ENCODE measurements at places on chromosomes 7 and 10.

- DNase-seq: no peak
These were observed 337.6 kb downstream of the FRMD4A start for GRCh38 chr10:13993169-13993568.

DNA sequence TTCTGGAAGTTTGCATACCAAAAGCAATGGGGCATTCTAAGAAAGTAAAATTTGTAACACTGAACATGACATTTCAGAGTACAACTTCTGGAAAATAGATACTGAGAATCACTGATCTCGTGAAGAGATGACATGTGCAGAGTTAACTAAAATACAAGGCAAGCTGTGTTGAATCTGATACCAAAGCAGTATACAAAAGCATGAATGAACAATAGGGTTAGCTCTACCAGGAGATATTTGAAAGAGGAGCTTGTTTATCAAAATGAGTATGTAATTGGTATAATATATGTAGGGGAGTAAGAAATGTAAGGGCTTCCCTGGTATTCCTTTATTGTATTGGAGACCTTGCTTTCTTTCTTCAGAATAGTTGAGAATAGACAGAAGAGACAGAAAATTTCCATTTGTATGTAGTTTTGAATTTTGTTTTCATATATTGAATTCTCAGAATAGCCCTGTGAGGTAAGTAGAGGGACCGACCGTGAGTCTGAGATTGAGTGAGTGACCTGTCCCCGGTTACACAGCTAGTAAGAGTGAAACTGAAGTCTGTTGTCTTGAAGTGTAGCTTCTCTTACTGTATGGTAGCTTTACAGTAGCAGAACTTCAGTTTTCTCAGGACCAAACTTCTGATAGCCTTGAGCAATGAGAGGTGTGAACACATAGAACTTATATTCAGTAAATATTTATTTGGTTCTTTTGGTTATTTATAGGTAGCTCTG, 5.0 kb downstream of the HBP1 start:
- no peak for DNase-seq

DNA sequence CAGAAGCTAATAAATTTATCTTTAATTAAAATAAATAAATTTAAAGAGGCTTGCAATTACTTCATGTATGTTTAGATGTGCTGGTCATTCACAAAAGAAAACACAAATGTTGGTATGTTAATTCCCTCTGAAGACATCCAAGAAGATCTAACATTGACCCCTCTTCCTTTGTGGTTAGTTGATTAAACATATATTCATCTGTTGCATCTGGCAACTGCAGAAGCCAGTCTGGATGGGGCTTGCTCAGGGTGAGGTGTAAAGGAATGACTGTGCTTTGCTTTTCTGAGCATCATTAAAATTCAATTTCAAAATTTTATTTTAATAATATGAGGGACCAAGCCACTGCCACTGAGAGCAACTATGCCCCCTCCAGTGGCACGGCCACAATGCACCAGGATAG, 36.4 kb upstream of the FERD3L start:
- DNase-seq: no peak

- DNase-seq: no peak
These were observed 117.4 kb downstream of the MTPAP start for GRCh38 chr10:30231709-30232108.

DNA sequence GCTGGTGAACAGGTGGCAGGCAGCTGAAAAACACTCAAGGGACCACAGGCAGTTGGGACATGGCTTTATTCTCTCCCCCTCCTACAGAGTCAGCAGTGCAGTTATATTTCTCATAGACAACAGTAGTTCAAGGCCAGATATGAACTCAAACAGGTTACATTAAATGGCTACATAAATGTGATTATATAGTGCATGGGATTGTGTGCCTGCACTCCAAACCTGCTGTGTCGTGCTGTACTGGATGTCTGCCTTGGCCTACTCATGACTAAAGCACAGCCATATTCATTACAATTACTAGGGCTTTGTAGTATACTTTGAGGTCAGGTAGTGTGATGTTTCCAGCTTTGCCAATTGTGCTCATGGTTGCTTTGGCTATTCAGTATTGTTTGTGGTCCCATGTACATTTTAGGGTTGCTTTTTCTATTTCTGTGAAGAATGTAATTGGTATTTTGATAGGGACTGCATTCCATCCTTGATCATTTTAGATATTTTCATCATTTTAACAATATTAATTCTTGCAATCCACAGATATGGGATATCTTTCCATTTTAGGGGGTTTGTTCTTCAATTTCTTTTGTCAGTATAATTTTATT, 393.6 kb downstream of the CNTNAP2 start:
- DNase-seq: no peak

- no peak for DNase-seq
These were observed 76.4 kb upstream of the LRRC17 start for GRCh38 chr7:102836191-102836919.

DNA sequence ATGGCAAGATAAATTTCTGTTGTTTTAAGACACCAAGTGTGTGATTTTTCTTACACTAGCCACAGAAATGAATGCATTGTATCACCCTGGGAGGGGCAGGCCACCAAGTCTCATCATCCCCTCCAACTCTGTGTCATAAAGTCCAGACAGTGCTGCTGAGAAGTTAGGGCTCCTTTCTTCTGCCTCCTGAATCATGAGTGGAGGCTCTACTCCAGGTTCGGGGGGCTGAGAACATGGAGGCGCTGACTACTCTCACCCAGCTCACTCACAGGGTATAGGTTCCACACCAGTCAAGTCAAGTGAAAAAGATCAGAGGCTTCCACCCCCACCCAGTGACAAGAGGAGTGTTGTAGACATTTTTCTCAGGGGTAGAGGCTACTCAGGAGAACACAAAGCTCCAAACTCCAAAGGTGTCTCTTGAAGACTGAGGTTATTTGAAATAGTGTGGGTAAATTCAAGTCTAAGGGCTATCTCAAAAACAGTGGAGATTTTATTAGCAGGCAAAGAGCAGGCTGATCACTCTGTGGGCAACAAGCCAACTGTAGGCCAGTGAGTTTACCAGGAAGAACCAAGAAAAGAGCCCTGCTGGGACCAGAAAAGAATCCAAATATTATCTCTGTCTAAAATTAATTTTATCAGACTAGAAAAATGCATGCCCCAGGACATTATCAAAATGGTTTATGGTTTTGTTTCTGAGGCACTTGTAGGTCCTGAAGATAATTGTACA, 118.6 kb upstream of the RET start:
- no peak for DNase-seq

- DNase-seq: no peak
These were observed 18.7 kb downstream of the KMT2E start for GRCh38 chr7:105032553-105033214.

DNA sequence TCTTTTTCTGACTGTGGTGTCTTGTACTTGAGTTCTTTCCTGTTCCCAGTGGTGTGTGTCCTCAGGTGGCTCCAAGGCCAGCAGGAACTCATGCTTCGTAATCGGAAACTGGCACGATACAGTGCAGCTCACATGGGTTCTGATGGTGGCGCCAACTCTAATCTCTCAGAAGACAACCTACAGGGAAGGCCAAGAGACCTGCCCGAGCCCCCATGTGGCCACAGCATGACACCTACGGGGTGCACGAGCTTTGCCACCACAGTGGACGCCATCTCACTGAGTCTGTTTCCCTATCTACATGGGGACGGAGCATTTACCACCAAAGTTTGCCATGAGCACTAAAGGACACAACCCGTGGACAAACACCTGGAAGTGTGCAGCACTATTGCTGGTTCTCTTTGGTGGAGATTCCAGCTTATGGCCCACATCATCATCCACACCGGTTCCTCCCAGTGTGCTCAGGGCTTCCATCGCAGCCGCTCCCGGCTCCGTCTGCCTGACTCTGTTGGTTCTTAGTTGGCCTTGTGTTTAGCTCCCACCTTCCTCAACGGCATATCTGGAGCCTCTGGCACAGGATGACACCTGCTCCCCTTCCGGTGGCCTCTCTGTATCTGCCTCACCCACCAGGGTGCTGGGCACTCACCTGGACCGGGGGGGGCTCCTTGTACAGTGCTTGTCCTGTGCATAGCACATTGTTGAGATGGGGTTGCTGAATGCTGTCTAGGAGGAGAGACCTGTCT, 586.6 kb upstream of the MKI67 start:
- DNase-seq: no peak

GRCh38 chr7:1246871-1247526, 14.3 kb downstream of the UNCX start:
- DNase-seq: no peak
